ENCODE measurements at places on chromosomes 1 and 21.
A peak's percentile ranks its signal among the peaks of the same experiment; 100 is the strongest.

DNA sequence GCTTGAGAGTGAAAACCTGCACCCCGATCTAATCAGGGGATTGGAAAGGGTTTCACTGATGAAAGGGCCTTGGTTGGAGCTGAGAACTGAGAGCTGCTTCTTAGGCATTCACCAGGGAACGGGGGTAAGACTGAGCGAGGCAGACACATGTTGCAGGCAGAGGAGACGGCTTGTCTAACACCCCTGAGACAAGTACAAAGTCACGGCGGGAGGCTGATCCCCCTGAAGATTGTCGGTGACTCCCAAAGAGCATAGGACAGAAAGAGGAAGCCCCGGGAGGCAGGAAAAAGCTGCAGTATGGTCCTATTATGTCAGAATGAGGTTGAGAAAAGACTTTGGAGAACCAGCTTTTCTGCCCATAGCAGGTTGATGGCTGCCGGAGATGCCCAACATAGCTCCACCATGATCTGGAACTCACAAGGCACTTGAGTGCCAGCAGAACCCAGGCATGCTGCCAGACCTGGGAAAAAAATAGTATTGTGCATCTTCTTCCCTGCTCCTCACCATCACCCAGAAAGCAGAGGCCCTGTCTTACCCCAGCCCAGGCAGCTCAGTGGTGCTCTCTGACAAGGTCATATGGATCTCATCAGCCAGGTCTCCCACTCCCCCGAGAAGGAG is 463.9 kb upstream of the PROX1 start:
- DNase-seq = no peak

- no peak for DNase-seq
Measured at GRCh38 chr1:150386592-150386991, 22.6 kb downstream of the RPRD2 start.

DNA sequence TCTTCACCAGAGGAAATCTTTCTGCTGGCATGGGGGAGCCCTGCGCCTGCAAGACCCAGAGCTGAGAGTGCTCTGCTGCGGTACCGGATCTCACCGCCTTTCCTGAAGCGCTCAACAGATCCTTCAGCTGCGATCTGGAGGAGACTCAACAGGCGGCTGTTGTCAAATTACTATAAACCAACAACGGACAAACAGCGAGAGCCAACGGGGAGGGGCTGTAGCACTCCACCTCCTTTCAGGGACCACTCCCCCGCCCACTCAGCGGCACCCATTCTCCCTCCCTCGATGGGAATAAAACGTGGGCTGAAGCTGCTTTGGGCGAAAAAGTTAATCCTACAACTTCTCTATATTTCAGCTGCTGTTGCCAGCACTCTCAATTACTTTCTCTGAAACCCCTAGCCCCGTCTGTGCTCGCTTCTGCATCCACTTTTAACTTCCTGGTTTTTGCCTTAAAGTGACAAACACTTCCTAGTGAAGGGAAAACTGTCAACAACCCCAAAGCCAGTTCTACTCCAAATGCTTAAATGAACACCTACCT is at the start of gene FMO5:
Gene FMO5 (minus strand): TSS at position 147 of the 538 bp plus-strand sequence. CDS start 310 bp downstream, outside the sequence.
- DNase-seq = peak; percentile 17

DNA sequence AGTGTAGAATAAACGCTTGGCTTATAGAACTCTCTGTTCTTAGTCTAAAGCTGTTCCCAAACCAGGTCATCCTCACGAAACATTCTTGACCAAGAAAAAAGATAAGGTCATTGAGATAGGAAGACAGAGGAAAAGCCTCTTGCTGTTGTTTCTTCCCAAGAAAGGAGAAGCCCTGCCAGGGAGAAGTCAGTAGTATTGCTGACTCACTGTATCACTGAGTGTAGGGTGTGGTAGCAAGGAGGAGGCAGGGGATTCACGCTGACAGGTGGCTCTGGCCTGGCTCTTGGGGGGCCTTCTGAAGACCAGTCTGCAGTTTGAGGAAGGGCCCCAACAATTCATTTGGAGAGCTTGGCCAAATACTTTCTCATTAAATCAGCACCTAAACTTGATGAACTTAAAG is 97.8 kb downstream of the CD247 start:
- no peak for DNase-seq

DNA sequence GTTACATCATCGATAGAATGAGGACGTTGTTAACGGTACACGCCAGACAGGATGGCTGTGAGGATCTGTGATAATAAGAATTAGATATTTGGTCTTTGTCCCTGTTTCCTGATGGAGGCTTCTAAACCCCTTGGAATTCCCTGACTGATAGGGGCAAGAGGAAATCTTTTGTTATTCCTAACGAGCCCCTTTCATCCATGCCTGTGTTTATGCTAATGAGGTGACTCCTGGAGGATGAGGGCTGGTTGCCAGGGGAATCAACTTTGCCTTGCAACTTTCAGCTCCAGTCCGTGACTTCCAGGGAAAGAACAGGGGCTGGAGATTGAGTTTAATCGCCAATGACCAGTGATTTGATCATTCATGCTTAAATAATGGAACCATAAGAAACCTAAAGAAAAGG is 39.3 kb upstream of the NLRP3 start:
- no peak for DNase-seq

DNA sequence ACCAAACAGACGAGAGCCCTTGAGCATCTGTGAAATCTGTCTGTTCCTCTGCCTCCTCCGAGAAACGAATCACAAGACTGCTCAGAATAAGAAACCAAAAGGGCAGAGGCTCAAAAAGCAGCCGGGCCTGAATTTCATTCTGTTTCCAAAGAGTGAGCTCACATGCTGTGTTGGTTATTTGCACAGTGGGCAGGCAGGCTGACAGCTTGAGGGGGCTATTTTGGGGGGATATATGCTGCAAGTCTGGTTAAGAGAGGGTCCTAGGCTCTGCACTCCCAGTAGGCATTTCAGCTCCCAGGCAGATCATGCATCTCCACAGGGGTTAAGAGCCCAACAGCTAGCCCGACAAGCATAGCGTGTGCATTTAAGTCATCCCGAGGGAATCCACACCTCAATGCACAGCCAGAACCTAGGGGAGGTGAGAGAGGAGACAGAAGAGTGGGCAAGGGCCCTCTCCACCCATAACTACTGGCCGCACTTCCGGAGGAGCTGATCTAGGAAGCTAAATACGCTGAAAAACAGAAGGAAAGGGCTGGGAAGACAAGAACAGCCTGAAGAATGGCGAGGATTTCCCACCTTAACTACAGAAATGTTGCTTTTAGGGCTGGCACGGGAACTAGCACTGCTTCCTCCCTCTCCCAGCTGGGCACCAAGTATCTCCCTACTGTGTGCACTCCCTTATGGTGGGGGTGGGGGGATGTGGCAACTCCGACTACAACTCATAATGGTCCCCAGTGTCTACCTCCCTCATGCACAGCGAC is 3.7 kb downstream of the PGBD5 start:
- no peak for DNase-seq

DNA sequence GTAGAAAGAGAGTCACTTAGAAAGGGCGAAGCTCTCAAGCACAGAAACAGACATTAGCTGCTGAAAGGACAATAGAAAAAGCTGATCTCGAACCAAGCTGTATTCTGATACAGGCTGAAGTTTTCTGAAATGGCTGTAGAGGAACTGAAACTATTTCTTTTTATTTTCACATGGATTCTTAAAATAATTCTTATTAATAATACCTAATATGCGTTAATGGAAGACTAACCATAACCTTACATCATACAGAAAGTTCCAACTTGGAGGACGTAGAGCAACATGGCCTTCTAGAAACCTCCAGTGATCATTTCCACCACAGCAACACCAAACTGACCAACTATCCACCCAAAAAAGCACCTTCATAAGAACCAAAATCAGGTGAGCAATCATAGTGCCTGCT is 52.8 kb upstream of the ACADM start:
- no peak for DNase-seq

DNA sequence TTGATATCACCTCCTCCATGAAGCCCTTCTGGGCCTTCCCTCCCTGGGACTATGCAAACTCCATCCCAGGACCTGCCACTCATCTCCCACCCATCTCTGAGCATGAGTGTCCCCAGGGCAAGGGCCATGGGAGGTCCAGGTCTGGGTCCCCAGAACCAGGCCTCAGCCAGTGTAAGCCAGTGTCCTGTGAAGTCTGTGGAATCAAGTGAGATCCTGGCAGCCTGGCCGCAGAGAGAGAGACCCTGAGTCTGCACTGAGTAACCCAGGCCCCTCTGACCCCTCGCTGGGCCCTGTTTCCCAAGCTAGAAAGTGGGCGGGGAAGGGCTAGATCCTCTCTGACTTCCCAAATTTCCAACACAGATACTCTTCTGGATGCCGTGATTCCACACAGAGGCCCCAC is 132.7 kb downstream of the DMRTB1 start:
- no peak for DNase-seq

- DNase-seq = no peak
Measured at GRCh38 chr1:189150624-189151023, 1327.0 kb downstream of the BRINP3 start.

DNA sequence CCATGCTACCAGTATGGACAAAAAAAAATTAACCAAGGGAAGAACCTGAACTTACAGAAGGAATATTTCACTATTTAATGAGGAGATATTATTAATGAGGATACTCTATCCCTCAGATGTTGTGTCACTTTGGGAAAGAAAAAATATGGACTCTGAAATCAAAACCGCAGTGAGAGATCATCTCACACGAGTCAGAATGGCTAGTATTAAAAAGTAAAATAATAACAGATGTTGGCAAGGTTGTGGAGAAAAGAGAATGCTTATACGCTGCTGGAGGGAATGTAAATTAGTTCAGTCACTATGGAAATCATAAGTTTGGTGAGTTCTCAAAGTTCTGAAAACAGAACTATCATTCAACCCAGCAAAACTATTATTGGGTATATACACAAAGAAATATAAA is 30.9 kb downstream of the TNFSF4 start:
- DNase-seq = no peak

GRCh38 chr1:180610556-180611015 is 21.2 kb upstream of the XPR1 start:
- DNase-seq = no peak

- DNase-seq = no peak
Measured at GRCh38 chr1:7811476-7811875, 27.4 kb downstream of the PER3 start.

DNA sequence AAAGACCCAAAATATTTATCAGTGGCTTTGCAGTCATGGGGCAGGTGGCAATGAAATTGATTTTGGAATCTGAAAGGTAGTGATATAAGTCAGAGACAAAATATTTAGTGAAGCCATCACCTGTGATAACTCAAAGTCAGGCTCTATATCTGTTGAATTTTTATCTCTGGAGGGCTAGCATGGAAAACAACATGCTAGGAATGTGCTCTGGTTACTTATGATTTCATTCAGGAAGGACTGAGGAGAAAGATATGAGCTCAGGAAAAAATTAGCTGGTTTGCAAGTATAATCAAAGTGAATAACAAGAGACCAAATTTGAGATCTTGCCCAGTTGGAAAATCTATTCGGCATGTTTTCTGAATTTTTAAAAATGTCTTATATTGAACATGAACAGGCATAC is 364.6 kb upstream of the LRRC7 start:
- DNase-seq = no peak

GRCh38 chr1:202029171-202029665 is 18.8 kb downstream of the ELF3 start:
- no peak for DNase-seq

DNA sequence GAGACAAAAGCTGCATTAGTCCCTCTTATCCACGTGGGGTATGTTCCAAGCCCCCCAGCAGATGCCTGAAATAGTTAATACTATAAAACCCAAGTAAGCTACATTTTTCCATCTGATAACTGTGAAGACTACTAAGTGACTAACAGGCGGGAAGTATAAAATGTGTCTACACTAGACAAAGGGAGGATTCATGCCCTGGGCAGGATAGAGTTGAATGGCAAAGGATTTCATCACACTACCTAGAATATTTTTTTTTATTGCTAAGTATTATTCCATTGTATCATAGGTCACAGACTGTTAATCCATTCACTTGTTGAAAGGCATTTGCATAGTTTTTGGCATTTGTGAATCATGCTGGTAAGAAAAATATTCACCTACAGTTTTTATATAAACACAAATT is 26.4 kb upstream of the CFHR4 start:
- no peak for DNase-seq

GRCh38 chr1:11174261-11174942 is 14.8 kb upstream of the ANGPTL7 start:
- no peak for DNase-seq

DNA sequence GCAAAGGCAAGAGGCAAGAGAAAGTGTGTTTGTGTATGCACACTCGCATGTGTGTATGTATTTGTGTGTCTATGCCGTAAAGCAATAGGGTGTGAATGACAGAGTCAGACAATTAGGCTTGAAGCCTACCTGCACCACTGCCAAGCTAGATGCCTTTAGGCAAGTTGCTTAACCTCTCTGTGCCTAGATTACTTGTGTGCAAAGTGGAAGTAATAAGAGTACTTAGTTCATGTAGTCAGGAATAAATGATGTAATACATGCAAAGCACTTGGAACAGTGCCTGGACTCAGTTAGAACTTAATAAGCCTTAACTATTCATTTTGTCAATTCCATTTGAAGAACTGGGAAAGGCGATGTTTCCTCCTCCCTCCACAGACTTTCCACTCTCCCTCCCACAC is 31.7 kb downstream of the LAMB3 start:
- no peak for DNase-seq

DNA sequence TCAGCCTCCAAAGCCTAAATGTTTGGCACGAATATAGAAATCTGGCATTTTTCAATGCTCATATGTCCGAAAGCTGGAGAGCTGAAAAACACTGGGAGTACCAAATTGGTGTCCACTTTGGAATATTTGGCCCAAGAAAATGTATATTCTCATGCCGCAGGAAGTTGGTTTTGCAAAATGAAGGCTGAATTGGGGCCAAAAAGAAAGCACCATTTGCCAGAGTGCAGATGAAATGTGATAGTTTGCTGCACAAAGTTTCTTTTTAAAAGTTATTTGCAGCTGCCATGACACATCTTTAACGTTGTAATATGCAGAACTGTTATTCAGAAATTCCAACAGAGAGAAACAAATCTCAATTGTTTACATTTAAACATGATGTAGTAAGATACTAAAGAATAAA is 124.2 kb upstream of the LYPLAL1 start:
- no peak for DNase-seq

DNA sequence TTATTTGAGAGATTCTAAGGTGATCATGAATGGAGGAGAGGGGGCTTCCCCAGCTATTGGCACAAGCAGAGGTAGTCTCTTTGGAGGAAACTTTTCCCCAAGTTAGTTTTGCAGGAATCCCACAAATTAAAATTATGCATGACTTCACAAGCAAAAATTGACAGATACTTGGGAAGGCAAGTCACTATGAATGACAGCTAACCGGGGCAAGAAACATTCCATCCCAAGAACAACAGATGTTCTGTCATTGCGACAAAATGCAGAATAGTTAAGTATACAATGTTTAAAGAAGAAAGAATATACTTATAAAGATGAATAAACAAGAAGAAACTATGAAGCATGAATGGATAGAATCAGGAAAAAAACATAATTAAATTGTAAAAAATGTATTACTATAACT is 27.1 kb upstream of the SIM2 start:
- no peak for DNase-seq

- no peak for DNase-seq
Measured at GRCh38 chr1:172142324-172142723, 278.2 kb upstream of the C1orf105 start.

GRCh38 chr1:95625224-95625623 is 391.2 kb downstream of the RWDD3 start:
- no peak for DNase-seq

Data from stimulated activated CD8-positive, alpha-beta memory T cell treated with anti-CD3 and anti-CD28 coated beads, Interleukin-4, amount 100 ng/mL, for 1 hour (primary cell).